ENCODE measurements at places on chromosomes 12 and 14. TPM values are rescaled to one million over a fixed set of nuclear protein-coding genes. Genes with fewer than 3 reads are reported as not detected.

Gene SLC22A17
- total RNA-seq: 3.7 TPM

Gene CLEC4A
- total RNA-seq: not detected

Gene EMC9
- total RNA-seq: 21.4 TPM

Gene OSGEP
- total RNA-seq: 30.7 TPM

Gene PTPRR
- total RNA-seq: not detected

Gene OVCH1
- total RNA-seq: not detected

Gene VWF
- total RNA-seq: 3,052 TPM

DNA sequence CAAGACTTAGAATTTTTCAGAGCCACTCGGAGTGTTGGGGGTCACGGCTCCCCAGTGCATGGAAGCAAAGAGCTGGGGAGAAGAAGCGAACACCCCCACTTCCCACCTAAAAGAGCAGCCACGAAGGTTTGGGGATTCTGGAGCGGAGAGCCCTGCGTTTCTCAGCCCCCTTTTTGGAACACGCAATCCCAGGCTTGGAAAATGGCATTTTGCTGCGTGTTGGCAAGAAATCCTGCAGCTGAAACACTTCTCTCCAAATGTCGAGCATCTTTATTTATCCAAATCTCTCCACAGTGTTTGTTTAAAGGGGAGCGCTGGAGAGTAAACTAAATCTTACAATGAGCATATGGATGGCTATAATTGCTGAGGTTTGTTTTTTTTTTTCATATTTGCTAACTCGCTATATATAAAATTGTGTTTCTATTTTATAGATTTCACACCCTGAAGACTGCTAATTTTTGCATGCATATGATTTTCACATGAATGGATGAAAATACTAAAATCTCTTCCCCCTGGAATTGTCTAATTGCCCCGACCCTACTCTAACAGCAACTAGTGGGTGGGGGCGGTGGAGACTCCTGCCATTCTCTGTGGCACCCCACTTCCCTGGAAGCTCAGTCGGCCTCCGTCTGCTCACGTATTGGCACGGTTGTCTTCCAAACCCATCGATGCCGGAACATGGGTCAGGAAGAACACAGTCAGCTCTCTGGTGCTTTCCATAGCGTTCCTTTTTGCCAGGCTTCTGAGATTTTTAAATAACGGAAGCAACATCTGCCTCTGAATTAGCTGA lies 120.5 kb downstream of the GCH1 start:
- DNase-seq: no peak

DNA sequence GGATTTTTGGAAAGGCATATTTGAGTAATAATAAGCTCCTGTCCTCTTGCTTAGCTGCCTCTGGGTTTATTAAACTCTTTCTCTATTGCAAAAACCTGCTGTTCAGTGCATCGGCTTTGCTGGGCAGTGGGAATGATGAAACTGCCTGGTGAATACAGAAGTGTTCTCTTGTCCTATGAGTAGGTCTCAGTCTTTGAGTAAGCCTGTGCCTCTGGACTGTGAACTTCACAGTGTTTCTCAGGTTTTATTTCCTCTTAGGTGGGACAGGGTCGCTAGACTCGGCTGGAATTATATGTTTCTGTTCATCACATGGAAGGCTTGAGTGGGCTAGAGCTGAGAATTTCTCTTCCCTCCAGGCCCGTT lies 46.4 kb downstream of the CRADD start:
- no peak for DNase-seq

DNA sequence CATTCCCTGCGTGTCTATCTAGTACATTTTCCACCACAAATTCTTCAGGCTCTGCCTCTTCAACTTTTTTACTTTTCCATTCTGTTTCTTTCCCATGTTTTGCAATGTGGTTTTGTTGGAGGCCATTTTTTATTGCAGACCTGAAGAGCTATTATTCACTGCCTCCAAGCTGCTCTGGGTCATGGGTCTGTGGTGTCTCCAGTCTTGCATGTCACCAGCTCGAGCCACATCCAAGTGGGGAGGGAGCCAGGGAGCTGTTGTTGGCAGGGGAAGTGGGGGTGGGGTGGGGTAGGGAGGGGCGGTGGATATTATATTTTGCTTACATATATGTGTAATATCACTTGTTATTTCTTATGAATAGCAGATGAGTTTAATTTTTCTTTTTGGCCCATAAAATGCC lies 69.1 kb downstream of the VEZT start:
- DNase-seq: no peak

DNA sequence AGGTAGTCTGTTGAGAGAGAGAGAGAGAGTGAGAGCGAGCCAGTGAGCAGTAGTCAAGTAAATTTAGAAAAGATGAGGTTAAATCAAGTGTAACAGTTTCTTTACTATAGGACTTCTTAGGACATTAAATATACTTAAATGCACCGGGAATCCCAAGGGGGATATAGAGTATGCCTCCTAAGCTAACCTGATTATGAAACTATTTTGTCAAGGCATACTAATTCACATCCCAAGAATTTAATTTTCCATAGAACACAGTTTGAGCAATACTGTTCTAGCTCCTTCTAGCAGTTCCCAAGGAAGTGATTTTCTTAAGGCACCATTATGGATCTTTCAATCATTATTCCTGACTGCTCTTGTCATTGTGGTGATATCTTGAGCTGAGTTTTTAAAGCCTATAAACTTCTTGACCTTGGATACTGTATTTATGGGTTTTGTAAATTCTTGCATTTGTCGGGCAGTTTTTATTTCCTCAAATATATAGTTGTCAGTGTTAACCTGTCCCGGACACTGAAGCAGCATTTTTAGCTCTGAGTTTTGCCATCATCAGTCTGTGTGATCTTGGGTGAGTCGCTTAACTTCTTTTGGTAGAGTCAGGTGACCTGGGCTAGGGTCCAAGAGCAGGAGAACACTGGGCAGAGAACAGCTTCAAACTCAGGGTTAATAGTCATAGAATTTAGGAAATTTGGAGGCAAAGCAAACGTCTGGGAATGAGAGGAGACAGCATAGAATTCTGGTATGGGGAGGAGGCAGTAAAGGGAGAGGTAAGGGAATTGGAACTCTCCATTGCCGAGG lies 196.5 kb upstream of the FRMD6 start:
- DNase-seq: no peak

DNA sequence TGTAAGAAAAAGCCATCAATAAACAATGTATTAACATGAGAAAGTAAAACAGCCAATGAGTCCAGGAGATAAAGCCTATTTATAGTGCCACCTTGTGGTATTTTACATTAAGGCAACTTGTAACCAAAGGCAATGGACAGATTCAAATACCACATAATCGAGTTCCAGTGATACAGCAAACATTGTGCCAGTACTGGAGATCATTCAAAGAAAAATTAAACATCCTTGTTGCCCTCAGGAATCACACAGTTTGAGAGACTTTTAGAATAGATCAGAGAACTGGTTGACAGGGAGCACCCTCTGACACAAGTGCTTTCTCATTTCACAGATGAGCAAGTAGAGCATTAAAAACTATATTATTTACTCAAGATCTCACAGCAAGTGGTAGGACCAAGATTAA lies 98.1 kb downstream of the DDHD1 start:
- DNase-seq: peak; percentile 74

- no peak for DNase-seq
These were observed 22.8 kb downstream of the FMNL3 start for GRCh38 chr12:49684310-49684854.

DNA sequence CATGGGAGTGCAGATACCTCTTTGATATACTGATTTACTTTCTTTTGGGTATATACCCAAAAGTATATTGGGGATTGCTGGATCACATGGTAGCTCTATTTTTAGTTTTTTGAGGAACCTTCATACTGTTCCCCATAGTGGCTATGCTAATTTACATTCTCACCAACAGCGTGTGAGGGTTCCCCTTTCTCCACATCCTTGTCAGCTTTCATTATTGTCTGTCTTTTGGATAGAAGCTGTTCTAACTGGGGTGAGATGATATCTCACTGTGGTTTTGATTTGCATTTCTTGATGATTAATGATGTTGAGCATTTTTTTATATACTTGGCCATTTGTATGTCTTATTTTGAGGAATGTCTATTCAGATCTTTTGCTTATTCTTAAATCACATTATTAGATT lies 44.1 kb upstream of the JDP2 start:
- DNase-seq: no peak

- no peak for DNase-seq
These were observed 16.3 kb downstream of the LUM start for GRCh38 chr12:91094957-91095356.

- no peak for DNase-seq
These were observed 10.0 kb downstream of the DDX51 start for GRCh38 chr12:132133952-132134652.

DNA sequence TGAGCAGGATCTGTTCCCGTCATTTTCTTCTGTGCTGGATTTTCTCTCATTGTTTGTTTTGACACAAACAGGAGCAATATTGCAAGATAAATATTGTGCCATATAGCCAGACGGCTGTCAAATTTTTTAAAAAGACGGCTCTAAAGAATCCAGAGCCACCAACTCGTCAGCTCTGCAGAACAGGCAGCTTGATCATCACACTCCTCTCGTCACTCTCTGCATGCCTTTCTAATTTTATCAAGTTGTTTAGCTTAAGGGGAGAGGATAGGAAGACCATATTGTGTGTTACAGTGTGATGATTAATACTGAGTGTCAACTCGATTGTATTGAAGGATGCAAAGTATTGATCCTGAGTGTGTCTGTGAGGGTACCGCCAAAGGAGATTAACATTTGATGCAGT lies 562.8 kb downstream of the GALC start:
- no peak for DNase-seq

DNA sequence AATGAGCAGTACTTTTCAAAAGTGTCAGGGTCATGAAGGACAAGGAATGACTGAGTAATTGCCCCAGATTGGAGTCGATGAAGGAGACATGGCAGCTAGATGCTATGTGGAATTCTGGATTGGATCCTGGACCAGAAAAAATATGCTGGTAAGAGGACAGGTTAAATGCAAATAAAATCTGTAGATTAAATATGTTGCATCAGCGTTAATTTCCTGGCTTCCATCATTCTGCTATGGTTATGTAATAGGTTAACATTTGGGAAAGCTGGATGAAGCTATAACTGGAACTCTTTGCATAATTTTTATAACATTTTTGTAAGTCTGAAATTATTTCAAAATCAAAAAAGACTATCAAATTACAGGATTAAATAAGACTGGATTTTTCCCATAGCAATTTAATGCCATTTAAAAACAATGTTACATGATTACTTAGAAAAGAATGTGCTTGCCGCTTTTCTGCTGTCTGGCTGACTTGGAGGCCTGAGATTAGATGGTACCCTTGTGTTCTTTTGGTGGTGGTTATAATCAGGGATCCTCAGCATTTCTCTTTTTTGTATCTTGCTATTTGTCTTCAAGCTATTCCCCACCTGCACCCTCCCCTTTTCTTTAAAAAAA lies 65.1 kb downstream of the FBXW8 start:
- no peak for DNase-seq

GRCh38 chr14:77284466-77284865 lies 13.5 kb upstream of the NGB start:
- no peak for DNase-seq

DNA sequence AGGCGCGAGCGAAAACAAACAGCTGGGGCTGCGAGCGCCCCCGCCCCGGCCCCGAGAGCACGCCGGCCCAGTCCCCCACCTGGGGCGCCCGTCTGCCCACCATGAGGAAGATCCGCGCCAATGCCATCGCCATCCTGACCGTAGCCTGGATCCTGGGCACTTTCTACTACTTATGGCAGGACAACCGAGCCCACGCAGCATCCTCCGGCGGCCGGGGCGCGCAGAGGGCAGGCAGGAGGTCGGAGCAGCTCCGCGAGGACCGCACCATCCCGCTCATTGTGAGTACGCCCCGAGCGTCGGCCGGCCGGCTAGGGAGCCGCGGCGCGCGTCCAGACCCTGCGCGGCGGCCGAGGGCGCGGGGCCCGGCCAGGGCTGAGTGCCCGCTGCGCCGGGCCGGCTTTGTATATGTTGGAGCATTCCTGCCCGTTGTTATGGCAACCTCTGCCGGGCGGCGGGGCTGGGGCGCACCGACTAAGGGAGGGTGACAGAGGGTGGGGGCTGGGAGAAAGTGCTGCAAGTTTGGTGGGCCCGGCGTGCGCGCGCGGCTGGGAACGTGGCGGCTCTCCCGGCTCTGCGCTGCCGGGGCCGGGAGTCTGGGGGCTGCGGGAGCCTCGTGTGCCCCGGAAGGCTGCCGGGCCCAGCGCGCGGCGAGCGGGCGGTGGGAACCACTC lies 367 bp downstream of the GALNT16 start:
- DNase-seq: peak; percentile 41

GRCh38 chr12:77855548-77855947 lies 24.9 kb downstream of the NAV3 start:
- DNase-seq: no peak

Measured in dermis blood vessel endothelial cell (primary cell).